ENCODE measurements at places on chromosomes 1 and 21.
A peak's percentile ranks its signal among the peaks of the same experiment; 100 is the strongest.

- DNase-seq: peak; percentile 34
Observed at GRCh38 chr1:156420205-156421061, 51.4 kb downstream of the RHBG start.

DNA sequence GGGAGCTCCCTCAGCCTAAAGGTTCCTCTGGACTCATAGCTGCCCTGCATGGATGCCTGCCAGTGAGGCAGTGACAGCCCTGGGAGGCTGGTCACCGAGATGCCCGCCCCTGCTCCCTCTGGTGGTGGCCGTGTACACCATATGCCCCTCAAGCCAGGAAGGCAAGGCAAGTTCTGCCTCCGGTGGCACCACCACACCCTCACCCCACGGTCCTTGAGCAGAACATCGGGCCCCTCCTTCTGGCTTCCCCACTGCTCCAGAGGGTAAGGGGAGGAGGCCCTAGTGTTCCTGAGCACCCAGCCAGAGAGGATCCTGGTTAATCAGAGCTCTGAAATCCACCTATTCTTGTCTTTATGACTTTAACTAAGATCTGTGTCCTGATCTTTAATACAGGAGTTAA is 1.5 kb upstream of the S100A14 start:
- peak; percentile 61 for DNase-seq

DNA sequence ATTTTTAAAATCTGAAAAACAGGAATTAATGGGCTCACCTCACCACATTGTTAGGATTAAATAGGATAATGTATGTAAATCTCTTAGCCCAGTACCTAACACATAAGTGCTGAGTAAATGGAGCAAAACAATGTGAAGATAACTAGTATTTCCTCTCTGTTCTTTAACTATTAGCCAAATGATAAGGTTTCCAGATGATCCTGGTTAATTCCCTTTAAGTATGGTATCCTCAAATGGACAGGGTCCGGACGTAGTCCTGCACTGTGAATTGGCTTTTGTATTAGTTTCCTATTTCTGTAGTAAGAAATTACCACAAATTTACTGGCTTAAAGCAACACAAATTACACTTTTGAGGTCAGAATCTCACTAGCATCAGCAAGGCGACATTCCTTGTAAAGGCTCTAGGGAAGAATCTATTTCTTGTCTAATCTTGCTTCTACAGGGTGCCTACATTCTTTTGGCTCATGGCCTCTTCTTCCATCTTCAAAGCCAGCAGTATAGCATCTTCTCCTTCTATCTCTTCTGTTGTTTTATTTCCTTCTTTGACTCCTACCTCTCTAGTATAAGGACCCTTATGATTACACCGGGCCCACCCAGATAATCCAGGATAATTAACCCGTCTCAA is 17.1 kb downstream of the SCAF4 start:
- no peak for DNase-seq

DNA sequence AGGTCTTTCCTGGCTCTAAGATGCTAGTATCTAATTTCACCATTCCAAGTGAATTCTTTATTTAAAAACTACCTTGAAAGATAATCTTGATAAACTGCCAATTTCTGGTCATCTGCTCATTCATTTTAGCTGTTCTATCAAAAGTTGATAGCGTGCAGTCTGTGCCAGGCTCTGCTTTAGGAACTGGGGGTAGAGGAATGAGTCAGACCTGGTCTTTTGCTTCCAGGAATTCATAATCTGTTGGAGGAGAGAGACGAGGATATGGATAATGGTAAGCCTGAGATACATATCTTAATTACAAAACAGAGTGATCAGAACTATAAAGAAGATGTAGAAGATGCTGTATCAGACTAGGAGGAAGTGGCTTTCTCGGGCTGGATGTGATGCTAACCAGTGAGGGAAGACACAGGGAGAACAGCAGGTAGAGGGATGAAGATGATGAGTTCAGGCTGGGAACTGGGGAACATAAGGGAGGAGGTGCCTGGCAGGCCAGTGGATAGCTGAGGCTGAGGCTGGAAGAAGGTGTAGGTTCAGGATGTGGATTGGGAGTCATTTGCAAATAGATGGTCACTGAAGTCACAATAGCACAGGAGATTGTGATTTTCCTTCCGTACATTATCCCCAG is 12.3 kb upstream of the PHC2 start:
- no peak for DNase-seq

DNA sequence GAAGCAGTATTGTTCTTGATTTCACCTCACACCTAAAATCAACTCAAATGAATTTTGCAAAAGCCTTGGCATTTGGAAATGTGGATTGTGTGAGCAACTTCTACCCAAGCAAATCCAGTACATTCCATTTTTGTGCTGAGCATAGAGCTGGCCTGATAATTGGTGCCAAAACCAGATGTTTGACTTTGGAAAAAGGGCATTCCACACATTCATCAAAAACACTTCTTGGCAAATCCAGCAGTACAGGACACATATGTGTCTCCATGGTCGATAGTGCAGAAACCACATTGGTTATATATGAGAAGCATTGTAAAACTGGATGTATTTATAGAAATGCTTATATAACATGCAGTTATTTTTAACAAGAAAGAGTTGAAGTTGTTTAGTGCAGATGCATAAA is 210.4 kb downstream of the KCNK2 start:
- DNase-seq: no peak

- no peak for DNase-seq
Observed at GRCh38 chr1:102550729-102551384, 554.1 kb upstream of the OLFM3 start.

DNA sequence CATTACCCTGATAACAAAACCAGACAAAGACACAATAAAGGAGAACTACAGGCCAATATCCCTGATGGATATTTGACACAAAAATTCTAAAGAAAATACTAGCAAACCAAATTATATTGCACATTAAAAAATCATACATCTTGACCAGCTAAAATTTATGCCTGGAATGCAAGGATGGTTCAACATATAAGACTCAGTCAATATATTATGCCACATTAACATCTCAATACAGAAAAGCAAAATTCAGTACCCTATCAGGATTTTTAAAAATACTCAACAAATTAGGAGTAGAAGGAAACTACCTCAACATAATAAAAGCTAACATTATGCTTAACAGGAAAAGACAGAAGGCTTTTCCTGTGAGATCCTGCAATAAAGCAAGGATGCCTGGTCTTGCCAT is 177.1 kb downstream of the MAGI3 start:
- DNase-seq: no peak

- no peak for DNase-seq
Observed at GRCh38 chr1:57109247-57109646, 143.4 kb upstream of the C8B start.

- no peak for DNase-seq
Observed at GRCh38 chr1:15151871-15152270, 1.7 kb upstream of the TMEM51 start.

GRCh38 chr1:31548534-31548906 is 27.8 kb upstream of the TINAGL1 start:
- DNase-seq: no peak

- DNase-seq: no peak
Observed at GRCh38 chr1:56034847-56035481, 544.4 kb downstream of the PLPP3 start.

DNA sequence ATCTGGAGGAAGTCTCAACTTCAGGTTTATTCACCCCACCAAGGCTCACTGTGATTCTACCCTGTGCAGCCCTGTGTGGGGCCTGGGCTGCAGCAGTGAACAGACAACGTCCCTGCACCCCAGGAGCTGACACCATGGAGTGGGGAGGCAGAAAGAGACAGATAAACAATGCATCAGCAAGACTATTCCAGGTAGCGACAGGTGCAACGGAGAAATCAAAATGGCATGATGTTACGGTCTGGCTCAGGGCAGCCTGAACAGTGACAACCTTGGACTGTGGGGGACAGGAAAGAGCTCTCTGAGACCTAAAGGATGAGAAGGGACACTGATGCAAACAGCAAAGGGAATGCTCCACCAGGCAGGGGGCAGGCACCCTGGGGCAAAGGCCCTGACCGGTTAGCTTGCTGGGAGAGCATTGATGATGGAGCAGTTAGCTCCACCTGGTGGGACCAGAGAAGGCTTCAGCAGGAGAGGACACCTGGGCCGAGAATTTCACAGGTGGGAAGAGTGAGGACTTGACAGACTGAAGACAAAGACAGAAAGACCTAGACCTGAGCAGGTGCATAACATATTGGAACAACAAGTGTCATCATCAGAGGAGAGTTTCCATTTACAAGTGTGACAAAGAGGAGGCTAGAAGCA is 589.9 kb downstream of the MATN1 start:
- no peak for DNase-seq

DNA sequence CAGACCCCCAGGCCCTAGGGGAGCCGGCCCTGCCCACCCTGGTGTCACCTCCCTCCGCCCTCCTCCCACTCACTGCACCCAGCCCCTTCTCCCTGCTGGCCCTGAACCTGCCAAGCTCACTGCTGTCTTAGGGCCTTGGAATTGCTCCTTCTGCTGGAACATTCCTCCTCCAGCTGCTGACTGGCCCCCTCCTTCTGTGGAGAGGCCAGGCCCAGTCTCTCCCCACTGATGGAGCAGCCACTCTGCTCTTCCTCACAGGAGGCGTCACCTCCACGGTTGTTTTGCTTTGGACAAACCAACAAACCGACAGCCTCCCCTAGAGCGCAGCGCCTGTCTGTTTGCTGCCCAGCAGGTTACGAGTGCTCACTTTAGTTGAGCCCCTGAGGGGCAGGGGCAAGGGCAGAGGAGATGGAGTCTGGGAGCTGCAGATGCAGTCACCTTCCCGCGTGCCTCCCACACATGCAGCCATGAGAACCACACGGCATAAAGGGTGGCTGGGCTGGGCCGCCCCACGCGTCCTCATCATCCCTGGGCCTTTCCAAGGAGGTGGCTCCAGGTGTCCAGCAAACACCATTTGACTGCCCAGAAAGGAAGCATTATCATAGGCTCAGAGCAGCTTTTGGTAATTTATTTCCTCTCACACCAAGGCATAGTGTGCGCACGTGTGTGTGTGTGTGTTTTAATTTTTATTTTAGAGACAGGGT is 9.4 kb downstream of the OXCT2 start:
- no peak for DNase-seq

- no peak for DNase-seq
Observed at GRCh38 chr1:90522432-90522831, 194.7 kb downstream of the BARHL2 start.

- no peak for DNase-seq
Observed at GRCh38 chr1:201015551-201016091, 7.9 kb downstream of the KIF21B start.

GRCh38 chr1:225446595-225446960 is 18.7 kb upstream of the LBR start:
- DNase-seq: no peak

GRCh38 chr1:11052839-11053757 is 6.1 kb upstream of the MASP2 start:
- DNase-seq: no peak

- DNase-seq: no peak
Observed at GRCh38 chr1:2273401-2274090, 45.4 kb downstream of the SKI start.

DNA sequence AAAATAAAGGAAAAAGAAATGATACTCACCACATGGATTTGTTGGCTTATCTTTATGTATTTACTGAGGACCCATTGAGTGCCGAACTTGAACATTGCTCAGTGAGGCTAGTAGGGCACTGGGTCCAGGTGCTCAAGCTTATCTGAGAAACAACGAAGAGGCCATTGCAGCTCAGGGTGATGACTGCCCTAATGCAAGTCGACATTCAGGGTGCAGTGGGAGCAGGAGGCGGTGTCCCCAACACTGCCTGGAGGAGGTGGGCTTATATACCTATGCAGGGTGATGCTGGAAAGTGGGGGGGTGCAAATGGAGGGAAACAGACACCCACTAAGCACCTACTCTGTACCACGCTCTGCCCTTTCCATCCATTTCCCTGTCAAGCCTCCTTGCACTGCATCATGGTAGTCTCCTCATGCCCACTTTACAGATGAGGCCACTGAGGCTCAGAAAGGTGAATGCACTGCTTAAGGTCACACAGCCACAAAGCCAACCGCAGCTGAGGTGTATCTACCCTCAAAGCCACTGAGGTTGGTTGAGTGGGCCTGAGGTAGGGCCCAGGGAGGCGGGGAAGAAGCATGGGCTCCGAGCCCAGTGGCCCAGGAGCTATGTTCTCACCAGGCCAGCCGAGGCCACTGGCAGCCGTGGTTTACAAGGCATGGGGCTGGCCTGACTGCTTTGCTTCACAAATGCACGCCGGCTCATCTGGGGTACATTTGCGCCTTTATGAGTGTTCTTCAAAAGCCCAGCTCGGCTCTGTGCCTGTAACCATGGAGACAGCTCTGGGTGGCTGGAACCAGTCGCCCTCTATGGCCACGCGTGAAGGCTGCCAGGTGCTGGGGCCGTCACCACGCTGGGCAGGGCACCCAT is 103.8 kb downstream of the EPHB2 start:
- no peak for DNase-seq

- DNase-seq: no peak
Observed at GRCh38 chr21:46150073-46150472, 5.3 kb downstream of the FTCD start.

GRCh38 chr1:235111107-235111506 is 17.5 kb downstream of the TOMM20 start:
- no peak for DNase-seq

DNA sequence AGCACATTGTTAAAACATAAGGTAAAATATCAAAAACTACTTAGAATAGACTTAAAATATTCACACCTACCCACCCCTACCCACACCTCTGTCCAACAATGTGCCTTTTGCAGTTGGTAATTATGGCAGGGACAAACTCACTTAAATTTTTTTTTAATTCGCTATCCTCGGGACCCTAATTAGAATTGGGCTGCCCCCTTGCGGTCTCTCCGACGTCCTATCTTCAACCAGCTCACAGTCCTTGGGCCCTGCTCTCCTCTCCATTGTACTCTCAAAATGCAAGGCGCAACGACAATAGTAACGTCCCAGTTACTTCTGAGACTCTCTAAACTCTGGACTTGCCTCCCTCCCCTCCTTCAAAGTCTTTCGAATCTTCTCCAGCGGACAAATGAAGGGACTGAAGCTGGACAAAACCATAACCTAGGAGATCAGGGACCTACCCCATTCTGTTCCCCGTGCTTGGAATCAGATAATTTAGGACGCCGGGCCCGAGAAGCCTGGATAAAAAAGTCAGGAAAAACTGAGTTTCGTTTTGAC is 1.1 kb upstream of the CIART start:
- DNase-seq: peak; percentile 48

DNA sequence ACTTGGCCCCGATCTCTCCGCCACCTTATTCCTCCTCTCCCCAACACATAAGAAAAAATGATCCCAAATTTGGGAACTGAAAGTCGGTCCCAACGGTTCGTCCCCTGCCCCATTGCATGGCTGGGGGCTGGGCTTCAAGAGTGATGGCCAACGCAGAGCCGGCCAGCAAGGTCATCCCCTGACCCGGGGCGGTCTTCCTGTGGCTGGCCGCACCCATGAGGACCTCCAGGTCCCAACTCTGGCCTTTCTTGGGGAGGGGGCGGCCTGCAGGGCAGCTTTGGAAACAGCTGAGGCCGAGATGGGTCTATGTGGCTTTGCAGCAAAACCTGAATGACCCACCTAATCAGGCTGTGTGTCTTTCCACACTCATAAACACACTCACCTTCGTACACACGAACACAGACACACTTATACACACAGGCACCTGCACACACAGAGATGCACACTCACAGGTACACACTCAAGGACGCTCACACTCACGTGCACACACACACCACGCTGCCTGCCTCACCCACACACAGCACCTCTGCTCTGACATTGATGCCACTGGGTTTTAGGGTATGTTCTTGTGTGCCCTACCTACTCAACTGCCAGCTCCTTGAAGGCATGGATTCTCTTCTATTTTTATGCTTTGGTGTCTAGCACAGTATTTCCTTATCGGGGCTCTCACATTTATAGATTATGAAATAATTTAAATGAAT is 562 bp downstream of the DYNLT5 start:
- no peak for DNase-seq

Measured in stimulated activated CD8-positive, alpha-beta memory T cell treated with anti-CD3 and anti-CD28 coated beads, Interleukin-7, amount 100 ng/mL, for 4 hours (primary cell).